Natural killer cell treated with Interleukin-12 subunit alpha and Interleukin-12 subunit beta and Interleukin-15 and Interleukin-18, amount 100 ng/mL, for 72 hours (primary cell): ENCODE measurements at places on chromosomes 5 and 9. TPM values are rescaled to one million over a fixed set of nuclear protein-coding genes. Genes with fewer than 3 reads are reported as not detected.

GRCh38 chr5:175842951-175843793 lies 28.2 kb upstream of the CPLX2 start:
- H3K36me3 ChIP-seq, result no peaks in the 10 kb centered on the region
- no peaks in the 10 kb centered on the region for H3K4me1 ChIP-seq
- DNase-seq, result no peak
- H3K27me3 ChIP-seq, result peaks cover 11% of the 10 kb centered on the region
- no peak overlapping the region for H3K4me3 ChIP-seq

The FGFR4 gene
- 2.0 TPM for total RNA-seq

The CDKN2B gene
- 5.0 TPM for total RNA-seq

The RNF14 gene
- 38.2 TPM for total RNA-seq
